ENCODE measurements at places on chromosomes 5 and 9.

DNA sequence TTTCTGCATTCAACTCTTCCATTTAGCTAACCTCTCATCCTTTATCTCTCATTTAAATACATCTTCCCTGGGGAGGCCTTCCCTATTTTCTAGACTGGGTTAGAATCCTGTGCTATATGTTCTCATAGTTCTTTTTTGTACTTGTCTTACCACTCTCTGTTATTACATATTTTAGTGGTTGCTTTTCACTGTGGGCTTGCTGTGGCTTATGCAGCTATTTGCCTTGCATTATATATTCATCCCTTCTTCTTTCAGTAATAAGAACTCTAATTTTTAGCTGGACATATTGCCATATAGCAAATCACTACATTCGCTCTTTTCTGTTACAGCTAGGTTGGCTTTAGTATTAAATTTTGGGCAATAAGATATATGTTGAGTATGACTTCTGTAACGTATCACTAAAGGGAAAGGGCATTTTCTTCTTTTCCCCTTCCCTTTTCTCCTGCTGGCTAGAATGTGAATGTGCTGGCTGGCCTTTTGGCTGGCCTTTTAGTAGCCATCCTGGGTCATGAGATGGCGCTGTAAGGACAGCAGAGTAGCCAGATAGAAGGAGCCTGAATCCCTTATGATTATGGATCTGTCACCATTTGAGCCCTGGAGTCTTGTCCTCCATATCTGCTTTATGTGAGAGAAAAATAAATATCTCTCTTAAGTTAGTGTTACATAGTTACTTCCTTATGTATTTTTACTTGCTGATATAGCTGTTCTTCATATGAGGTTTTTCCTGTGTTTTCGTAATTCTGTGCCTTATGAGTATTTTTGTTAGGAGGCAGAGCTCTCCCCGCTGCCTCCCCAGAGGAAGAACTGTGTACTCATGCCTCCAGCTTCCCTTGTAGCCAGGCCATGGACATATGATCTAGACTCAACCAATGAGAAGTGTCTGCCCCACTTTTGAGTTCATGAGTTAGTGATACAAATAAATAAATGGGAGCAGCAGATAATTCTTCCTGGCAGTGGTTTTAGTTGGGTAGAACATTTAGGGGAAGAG is 65.8 kb downstream of the NDUFAF2 start:
- DNase-seq: no peak

GRCh38 chr5:36105819-36106218 is 39.1 kb upstream of the UGT3A2 start:
- DNase-seq: no peak

- no peak for DNase-seq
Observed at GRCh38 chr5:43063721-43064171, 23.6 kb upstream of the ANXA2R start.

- no peak for DNase-seq
Observed at GRCh38 chr5:24714746-24715145, 70.0 kb upstream of the CDH10 start.

- DNase-seq: no peak
Observed at GRCh38 chr9:35636135-35636876, 14.4 kb downstream of the SIT1 start.

DNA sequence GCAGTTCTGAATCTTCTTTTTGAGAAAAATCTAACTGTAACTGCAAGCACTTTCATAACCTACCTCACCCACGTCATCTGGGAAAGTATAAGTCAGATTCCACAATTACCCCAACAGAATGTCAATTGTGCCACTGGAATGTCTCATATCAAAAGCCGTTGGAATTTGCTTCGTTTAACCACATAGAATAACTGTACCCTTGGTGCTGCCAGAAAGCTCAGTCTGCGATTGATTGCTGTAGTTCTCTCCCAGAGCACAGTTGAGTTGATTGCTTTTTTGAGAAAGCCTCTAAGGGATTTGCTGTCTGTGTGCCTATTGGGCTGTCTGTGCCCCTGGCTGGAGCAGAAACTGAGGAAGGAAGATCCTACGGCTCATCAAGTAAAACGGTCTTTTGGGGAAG is 583.6 kb downstream of the TMEM38B start:
- DNase-seq: no peak

GRCh38 chr5:135729321-135729786 is 105.1 kb upstream of the SLC25A48 start:
- DNase-seq: no peak

DNA sequence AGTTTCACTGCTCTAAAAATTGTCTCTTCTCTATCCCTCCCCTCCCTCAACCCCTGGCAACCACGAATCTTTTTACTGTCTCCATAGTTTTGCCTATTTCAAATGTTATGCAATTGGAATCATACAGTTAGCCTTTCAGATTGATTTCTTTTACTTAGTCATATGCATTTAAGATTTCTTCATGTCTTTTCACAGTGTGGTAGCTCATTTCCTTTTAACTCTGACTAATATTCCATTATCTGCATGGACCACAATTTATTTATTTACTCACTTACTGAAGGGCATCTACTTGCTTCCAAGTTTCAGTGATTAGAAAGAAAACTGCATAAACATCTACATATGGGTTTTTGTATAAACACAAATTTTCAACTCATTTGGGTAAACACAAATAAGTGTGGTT is 372.3 kb downstream of the CDH18 start:
- no peak for DNase-seq

GRCh38 chr9:84447305-84447704 is 106.7 kb upstream of the SLC28A3 start:
- DNase-seq: no peak

DNA sequence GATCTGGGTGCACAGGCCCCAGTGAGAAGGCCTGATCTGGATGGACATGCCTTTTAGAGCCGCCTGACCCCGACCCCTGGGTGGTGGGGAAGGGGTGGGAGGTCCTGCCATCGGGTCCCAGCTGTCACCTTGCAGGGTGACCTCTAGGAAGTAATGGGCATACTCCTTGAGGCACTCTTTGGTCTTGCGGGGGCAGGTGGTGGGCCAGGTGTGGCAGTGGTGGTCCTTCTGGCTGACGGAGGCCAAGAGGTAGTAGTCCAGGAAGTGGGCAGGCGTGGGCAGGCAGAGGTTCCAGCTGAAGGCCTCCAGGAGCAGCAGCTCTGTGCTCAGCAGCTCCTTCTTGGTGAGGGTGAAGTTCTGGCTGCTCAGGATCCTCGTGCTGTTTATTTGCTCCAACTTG is 30.0 kb downstream of the FABP6 start:
- DNase-seq: no peak

DNA sequence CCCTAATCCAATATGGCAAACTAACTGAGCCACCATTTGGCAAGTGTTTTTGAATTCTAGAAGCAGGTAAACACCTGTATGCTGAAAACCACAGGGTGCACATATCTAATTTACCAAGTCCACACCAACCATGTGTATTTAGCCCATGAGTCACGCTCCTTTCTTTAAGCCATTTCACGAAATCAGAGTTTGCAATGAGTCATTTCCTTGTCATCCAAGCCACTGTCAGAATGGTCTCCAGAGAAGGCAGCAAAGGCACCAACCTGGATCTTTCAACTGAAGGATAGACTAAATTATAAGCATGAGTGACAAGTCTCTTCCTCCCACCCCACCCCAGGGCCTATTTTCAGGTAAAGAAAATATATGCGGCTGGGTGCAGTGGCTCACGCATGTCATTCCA is 110.0 kb downstream of the PAX5 start:
- DNase-seq: no peak

- no peak for DNase-seq
Observed at GRCh38 chr5:122332599-122333555, 20.8 kb downstream of the SNCAIP start.

DNA sequence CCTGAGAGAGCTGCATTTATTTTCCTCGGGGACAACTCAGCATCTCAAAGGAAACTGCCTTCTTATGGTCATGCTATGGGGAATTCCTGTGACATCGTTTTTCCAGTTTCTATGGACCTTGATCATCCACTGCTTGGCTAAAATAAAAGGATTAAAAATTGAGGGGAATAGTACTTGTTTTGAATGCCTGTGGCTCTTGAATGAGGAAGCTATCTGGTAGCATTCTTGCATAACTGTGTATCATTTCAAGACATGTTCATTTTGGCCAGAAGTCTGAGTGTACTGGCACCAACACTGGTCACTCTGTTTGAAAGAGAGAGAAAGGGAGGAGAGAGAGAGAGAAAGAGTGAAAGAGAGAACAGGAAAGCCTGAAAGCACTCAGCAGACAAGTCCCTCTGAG is 116.7 kb downstream of the DOCK2 start:
- no peak for DNase-seq

DNA sequence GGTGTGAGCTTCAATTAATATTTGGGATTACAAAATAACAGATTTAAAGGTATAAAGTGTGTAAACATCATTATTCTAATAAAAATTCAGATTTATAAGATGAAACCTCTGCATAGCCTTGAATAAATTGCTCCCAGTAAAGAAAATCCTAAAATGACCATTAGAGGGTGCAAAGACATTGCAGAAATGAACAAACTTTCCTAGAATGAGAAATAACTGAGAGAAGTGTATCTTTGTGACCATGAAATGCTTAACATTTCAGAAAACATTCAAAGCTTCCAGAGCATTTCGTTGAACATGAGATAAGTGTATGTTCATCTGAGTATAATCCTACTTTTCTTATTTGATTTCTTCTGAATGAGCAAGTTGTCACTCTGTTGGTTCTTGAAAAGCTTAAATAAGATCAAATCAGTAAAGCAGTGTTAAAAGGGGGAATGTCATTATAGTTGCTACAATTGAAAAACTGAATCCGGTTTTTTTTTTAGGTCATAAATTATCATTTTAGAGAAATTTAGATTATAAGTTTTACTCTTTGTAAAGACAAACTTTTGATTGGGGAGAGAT is 24.7 kb upstream of the NUDT12 start:
- DNase-seq: no peak
